ENCODE measurements at places on chromosomes 16 and 17. TPM values are rescaled to one million over a fixed set of nuclear protein-coding genes. Genes with fewer than 3 reads are reported as not detected.

Gene RAC3
- total RNA-seq = 24.0 TPM

Gene TBKBP1
- total RNA-seq = 31.4 TPM

Gene CFAP97D1
- 0.10 TPM for total RNA-seq

Gene GDPD3
- 9.3 TPM for total RNA-seq

Gene SLC6A4
- total RNA-seq = 1.0 TPM

Gene FBXW10
- total RNA-seq = not detected

DNA sequence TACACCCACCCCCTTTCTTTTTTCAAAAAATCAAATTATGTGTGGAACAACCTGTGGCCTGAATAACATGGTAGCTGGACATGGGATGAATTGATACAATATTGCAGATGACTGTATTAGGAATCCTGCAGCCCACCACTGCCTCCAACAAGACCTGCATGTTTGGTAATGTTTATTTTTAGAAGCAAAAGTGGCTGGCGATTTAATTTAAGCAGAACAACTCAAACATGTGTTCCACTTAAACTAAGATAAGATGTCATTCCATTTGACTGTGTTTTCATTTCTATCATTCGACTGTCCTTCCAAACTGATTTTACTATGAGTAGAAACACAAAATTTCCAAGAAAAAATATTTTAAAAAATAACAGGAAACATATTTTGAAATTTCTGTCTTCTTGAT lies 10.1 kb upstream of the DHRS7C start:
- DNase-seq = no peak

GRCh38 chr17:36148559-36149295 lies 27.7 kb downstream of the TBC1D3B start:
- DNase-seq = peak; percentile 71

GRCh38 chr17:57356719-57357391 lies 100.5 kb downstream of the MSI2 start:
- DNase-seq = no peak

DNA sequence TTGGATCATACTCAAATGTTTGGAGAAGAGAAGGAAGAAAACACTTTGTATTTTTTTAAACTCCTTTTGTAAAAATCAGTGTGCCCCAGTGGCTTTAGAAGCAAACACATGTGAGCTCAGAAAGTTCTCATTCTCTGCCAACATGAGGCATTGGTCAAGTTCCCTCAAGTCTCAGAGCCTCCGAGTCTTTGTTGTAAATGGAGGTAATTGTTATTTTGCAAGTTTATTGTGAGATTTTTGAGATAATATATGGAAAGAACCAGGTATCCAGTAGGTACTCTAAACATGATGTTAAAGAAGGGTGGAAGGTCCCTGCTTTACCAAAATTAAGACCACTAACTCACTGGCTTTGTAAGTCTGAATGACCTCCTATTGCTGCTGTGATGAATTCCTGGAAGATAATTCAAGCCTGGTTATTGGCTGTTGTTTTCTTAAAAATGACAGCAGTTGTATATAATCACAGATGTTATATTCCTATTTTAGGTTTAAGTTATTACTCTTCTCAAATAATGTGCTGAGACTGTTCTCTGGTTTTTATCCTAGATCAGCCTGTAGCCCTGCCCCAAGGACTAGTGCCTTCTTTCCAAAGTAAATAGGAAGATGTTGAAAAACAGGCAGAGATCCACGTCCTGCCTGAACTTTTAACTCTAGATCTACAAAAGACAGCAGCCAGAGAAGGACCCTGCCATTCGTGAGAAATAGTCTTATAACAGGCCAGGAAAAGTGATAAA lies 2.4 kb downstream of the HLF start:
- no peak for DNase-seq

DNA sequence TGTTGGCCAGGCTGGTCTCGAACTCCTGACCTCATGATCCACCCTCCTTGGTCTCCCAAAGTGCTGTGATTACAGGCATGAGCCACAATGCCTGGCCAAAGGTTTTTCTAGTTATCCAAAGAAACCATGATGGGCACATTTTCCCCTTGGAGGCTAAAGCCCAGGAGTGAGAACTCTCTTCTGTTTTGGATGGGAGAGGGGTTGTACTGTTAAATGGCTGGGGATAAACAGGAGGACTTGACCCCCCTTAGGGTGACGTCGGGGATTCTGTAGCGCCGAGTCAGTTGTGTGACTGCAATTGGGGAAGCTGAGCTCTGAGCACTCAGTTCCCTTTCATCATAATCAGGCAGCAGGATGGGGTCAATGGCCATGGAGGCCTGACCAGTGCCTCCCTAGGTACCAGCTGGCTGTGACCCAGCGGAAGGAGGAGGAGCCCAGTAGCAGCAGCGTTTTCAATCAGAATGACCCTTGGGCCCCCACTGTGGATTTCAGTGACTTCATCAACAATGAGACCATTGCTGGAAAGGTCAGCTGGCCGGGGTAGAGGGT lies 4.1 kb downstream of the AOC3 start:
- no peak for DNase-seq

GRCh38 chr17:40315206-40315605 lies 6.2 kb downstream of the RARA start:
- no peak for DNase-seq

DNA sequence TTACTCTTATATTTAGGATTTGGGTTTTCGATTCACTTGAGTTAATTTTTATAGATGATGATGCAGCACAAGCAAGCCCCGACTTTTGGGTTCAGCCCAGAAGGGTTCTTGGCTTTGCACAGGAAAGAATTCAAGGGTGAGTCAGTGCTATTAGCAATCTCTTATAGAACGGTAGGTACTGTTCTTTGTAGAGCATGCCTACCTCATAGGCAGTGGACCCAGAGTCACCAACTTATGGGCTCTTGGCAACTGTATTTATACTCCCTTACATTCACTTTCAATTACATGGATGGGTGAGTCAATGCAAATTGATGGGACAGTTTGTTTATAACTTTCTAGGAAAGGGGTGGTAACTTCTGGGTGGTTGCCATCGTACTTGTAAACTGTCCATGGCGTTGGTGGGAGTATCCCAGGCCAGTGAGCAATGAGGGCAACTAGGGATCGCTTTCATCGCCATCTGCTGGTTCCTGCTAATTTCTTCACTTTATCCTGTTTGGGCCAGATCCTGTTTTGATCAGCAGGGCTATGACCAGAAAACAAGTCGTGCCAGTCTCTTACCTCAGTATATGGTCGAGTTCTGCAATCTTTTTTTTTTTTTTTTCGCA lies 362.6 kb downstream of the CNTNAP4 start:
- no peak for DNase-seq

GRCh38 chr16:47323241-47323640 lies 137.6 kb downstream of the ITFG1 start:
- DNase-seq = no peak

GRCh38 chr17:27239046-27239445 lies 54.9 kb upstream of the WSB1 start:
- no peak for DNase-seq

DNA sequence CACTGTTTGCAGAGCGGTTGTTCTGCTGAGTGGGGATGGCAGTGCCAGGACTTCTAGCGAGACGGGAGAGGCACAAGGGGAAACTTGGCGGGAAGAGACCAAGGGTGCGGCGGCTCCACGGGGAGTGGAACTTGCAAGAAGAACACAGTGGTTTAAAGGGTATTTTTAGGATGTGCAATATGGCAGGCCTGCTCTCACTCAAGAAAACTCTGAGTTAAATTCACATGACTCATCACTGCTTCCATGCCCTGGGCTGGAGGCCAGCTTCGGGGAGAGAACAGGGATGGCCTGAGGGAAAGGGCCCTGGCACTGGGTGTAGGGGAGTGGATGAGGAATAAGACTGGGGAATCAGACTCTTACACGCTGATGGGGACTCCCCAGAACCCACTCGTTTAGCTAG lies 13.3 kb upstream of the CD300LD start:
- DNase-seq = no peak

GRCh38 chr17:50362661-50363060 lies 10.3 kb downstream of the MRPL27 start:
- DNase-seq = no peak

GRCh38 chr17:17022456-17022855 lies 19.8 kb upstream of the MPRIP start:
- DNase-seq = no peak

GRCh38 chr16:872436-873242 lies 72.1 kb upstream of the GNG13 start:
- DNase-seq = no peak

DNA sequence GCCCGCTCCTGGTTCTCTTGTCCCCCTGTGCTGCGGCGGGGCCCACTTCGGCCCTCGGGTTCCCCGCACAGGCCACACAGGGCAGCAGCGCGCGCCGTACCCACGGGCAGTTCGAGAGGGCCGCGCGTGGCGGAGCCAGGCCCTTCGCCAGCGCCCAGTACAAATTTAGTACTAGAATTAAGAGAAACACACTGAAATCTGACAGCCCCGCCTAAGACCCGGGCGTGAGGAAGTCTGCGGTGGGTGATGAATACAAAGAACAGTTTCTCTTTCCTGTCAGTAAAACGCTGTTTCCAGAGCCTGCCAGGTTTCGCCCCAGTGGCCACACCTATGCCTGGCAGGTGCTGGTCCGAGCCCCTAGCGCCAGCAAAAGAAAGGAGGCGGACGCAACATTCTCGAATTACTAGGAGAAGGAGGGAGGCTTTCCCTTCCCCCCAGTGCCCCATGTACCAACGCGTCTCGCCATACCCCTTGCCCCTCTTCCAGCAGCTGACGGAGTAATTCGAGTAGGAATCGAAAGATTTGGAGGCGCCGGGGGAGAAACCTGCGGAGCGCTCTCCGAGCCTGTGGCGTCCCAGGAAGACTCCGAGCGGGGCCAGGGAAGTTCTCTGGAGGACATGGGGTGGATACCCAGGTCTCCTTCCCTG lies 591 bp upstream of the SLFN5 start:
- peak; percentile 37 for DNase-seq

DNA sequence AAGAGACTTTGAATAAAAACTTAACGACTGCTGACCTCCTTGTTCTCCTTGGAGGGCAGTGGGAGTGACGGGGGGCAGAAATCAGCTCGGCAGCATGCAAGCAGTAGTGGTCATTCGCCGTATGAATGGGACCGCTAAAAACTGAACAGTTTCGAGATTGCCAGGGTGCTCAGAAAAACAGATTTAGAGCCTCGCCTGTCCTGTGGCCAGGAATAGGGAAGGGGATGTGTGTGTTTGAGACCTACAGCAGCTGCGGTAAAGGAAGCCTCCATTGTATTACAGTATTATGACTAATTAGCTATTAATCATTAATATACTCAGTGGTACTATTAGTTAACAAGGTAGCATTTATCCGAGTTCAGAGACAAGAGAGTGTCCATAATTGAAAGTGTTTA lies 670 bp upstream of the ZNF652 start:
- DNase-seq = no peak

GRCh38 chr16:1333149-1333812 lies at the start of gene BAIAP3:
Gene BAIAP3 (plus strand): TSS chr16:1333645. CDS start chr16:1338550, 4,905 bp downstream.
- peak; percentile 74 for DNase-seq

DNA sequence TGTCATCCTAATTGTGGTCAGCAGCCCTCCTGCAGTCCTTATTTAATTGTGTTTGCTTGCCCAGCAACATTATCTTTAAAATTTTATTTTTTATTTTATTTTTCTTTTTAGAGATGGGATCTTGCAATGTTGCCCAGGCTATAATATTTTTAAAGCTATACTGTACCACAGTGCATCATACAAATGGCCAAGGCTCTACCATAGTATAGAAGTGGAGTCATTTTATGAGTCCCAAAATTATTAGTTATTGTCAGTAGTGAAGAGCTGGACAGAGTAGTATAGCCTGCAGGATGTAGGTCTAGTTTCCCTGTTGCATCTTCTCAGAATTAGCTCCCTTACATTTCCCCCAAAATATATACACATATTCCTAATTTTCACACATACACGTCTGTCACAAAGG lies 44.1 kb downstream of the GAN start:
- DNase-seq = no peak

GRCh38 chr16:7614021-7614795 lies 281.6 kb downstream of the RBFOX1 start:
- no peak for DNase-seq

GRCh38 chr17:27631411-27631760 lies 398 bp downstream of the LGALS9 start:
- DNase-seq = no peak

DNA sequence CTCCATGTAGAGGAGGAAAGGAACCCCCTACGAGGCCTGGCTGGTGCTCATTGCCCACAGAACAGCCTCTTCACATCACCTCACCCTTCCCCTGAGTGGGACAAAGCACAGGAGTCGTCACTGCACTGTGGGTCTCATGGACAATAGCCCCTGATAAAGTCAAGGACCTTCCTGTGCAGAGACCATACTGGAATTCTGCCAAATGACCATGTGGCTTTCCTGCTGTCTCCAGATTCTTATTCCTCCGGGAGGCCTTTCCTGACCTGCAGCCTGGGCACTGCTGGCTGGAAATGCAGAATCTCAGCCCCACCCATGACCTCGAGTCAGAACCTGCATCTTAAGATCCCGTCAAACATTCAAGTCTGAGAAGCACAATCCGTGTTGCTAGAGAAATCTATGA lies 60.5 kb upstream of the ERN1 start:
- no peak for DNase-seq

DNA sequence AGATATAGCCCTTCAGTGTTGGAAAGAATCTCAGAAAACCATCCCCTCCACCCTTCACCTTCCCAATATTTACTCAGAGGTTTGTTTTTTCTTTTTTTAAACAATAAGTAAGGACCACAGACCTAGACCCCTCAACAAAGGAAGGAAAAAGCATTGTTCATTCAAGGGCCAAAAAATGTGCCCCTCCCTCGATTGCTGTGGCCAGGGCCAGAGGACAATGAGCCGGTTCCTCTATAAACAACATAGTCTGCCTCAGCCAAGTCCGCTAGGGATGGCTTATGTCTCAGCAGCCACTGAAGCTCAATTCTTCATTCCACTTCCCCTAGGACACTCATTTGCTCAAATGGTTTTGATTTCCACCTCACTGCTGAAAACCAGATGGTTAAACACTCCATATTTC lies 24.0 kb downstream of the TRIM16 start:
- no peak for DNase-seq

DNA sequence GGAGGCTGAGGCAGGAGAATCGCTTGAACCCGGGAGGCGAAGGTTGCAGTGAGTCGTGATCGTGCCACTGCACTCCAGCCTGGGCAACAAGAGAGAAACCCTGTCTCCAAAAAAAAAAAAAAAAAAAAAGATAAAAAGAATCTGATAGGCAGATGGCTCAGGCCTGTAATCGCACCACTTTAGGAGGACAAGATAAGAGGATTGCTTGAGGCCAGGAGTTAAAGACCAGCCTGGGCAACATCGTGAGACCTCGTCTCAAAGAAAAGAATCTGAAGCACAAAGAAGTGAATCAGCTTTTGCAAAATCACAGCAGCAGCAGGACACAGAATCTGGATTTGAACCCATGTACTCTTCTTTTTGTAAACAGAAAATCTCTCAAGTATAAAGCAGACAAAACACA lies 7.6 kb downstream of the NOB1 start:
- DNase-seq = no peak

DNA sequence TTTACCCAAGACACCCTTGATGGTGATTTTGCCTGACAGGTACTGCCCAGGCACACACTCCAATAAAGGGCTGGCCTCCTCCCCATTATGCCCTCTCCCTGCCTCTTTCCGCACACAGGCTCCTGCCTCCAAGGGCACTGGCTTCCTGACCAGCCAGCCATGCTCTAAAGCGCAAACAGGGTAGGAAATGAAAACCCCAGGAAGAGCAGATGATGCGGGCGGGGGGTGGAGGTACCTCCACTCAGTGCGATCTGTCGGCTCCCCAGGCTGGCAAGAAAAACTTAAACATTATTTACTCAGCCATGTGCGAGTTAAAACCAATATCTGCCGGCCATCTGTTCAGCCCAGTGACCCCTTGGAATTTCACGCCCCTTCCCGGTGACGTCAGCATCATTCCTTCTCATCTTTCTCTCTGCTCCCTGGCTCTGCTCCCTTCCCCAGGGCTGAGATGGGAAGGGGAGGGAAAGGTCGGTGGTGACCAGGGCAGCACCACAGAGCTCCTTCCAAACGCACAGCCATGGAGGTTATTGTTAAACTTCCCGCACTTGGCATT lies 262.5 kb downstream of the CBLN1 start:
- DNase-seq = no peak
